H54 (cell line): ENCODE measurements at places on chromosomes 2 and 18.

GRCh38 chr2:108628936-108629335 is 90.3 kb upstream of the RANBP2 start:
- DNase-seq: no peak

GRCh38 chr2:63055226-63056106 is 4.8 kb downstream of the OTX1 start:
- DNase-seq: no peak

GRCh38 chr2:45344071-45344470 is 267.0 kb downstream of the SRBD1 start:
- no peak for DNase-seq

GRCh38 chr2:74768401-74768914 is 65.5 kb upstream of the HK2 start:
- DNase-seq: no peak

DNA sequence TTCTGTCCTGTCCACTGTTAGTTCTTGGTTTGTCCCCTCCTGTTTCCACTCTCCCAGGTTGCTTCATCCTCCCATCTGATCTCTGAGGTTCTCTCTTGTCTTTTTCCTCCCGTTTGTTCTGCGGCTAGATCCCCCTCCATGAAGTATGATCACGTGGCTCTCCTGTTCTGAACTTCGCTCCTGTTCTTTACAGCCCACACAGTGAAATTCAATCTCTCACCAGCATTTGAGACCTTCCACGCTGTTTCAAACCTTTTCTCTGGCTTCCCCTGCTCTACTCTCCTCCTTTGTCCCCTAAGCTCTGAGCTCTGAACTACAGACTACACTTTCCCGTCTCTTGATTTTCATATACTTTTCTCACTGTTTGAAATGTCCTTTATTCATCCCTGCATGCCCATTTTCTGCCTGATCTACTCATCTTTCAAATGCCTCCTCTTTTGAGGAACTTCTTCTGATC is 83.5 kb downstream of the OSBPL6 start:
- no peak for DNase-seq

GRCh38 chr2:96758987-96759386 is 1.7 kb upstream of the CNNM4 start:
- DNase-seq: no peak

- no peak for DNase-seq
These were observed 60.7 kb downstream of the ANKRD62 start for GRCh38 chr18:12154361-12154760.

GRCh38 chr2:135637456-135638087 is 104.1 kb upstream of the UBXN4 start:
- DNase-seq: no peak

DNA sequence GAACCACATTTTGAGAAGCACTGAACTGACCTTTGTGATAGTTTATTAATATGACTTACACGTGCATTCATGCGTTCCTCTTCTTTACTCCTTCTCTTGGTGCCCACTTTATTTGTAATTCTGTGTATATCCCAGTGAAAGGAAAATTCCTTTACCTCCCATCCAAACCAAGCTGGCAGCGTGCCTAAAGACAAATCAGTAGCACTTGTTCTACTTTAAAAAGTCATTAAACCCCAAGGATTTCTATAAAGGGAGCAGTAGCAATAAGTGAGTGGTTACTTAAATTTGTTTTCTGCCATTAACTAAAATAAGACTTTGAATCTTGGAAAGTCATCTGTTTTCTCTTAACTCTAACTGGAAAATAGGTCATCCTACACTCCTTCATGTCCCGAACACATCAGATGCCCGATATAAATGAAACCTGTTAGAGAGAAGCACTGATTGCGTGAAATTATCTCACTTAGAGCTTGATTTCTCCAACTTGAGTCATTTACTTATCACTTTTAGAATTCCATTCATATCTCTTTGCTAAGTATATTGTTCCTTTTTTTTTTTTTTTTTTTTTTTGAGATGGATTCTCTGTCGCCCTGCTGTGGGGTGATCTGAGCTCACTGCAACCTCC is 10.7 kb downstream of the PIK3C3 start:
- no peak for DNase-seq

DNA sequence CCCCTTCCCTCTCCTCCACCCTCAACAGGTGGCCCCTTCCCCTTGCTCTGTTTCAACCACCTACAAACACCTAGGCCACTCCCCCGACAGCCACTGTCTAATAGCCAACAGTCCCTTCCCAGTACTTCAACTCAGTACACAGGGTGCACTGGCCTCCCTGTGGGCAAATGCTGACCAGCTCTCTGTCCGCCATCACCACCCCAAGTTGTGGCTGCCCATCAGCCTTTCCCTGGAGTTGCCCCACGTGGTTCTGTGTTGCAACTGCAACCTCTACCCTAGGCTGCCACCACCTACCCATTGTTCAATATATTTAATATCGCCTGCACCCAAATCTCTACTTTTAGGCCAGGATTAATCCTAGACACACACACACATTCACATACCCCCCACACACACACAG is 173.5 kb downstream of the MREG start:
- DNase-seq: no peak

DNA sequence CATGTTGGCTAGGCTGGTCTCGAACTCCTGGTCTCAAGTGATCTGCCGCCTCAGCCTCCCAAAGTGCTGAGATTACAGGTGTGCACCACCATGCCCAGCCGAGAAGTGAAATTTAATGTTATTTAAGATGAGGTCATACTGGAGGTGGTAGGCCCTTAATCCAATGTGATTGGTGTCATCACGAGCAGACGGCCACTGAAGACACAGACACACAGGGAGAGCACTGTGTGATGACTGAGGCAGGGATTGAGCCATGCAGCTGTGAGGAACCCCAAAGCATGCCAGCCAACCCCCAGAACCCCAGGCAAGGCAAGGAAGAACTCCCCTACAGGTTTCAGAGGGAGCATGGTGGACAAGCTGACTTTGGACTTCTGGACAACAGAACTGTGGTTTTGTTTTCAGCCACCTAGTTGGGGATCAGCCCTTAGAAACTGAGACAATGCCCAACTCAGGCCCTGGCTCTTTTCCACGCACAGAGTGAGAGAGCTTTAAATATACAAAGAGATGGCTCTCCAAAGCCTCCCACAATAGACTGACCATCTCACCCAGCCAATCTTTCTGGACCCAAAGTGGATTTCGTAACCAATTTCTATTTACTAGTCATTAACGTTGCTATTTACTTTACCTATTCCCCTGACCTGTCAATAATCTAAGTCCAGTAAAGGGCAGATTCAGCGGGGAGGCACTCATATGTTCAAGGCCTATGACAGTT is 34.2 kb downstream of the TBC1D8 start:
- DNase-seq: no peak

GRCh38 chr2:219803294-219803693 is 175.9 kb downstream of the SLC4A3 start:
- DNase-seq: peak; percentile 14

GRCh38 chr2:36607947-36608346 is 10.0 kb upstream of the FEZ2 start:
- no peak for DNase-seq

DNA sequence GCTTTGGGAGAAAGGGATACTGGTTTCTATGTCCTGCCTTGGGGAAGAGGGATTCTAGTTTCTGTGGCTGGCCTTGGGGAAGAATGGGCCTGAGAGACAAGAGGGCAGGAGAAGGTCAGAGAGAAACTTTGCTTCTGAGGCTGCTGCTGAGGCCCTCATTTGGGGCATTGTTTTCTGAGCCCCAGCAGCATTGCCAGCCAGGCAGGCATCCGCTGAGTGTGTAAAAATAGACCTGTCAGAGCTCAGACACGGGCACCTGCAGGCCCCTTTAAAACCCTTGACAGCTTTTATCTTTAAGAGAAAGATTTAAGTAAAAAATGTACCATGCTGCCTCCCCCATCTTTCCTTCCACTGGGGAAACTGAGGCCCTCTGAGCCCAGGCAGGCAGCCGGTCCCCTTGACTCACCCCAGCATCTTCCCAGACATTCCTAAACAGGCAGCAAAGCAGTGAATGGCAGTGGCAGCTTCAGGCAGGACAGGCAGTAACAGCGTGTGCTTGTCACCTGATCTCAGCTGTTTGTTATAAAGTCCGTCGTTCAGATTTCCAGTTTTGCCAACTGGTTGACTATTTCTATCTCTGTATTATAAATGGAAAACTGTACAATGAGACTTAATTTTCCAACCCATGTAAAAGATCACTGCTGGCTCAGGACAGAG is 27.6 kb downstream of the MLPH start:
- DNase-seq: no peak

GRCh38 chr2:188993247-188993646 is 19.1 kb downstream of the COL3A1 start:
- no peak for DNase-seq

GRCh38 chr2:26558271-26559043 is 80.5 kb upstream of the OTOF start:
- DNase-seq: no peak

GRCh38 chr18:6521803-6522418 is 107.2 kb upstream of the L3MBTL4 start:
- no peak for DNase-seq

DNA sequence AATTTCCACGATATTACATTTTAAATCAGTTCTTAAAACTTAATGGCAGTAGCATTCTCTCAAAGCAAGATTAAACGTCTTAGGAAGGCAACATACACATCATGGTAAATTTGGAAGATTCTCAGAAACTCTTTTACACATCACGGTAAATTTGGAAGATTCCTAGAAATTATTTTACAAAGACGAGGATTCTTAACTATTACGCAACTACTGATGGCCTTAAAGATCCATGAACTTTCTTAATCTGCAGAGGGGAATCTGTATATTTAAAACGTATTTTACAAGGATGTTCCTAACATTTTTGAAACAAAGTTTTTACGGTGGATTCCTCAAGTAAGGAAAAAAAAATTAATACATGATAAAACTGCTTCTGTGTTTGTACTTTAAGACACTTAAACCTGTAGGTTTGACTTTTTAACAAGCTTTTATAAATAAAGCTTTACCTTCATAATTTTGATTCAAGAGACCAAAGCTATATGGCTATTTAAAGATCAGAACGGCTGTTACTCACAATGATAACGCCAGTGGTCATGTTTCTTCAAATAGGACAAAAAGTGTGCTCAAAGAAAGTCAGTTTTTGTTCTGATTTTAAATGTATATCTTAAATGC is 1.7 kb downstream of the ATF2 start:
- no peak for DNase-seq

GRCh38 chr2:204871231-204871953 is 326.1 kb downstream of the PARD3B start:
- DNase-seq: no peak

- DNase-seq: no peak
These were observed 243.5 kb downstream of the GBX2 start for GRCh38 chr2:235924675-235925063.

DNA sequence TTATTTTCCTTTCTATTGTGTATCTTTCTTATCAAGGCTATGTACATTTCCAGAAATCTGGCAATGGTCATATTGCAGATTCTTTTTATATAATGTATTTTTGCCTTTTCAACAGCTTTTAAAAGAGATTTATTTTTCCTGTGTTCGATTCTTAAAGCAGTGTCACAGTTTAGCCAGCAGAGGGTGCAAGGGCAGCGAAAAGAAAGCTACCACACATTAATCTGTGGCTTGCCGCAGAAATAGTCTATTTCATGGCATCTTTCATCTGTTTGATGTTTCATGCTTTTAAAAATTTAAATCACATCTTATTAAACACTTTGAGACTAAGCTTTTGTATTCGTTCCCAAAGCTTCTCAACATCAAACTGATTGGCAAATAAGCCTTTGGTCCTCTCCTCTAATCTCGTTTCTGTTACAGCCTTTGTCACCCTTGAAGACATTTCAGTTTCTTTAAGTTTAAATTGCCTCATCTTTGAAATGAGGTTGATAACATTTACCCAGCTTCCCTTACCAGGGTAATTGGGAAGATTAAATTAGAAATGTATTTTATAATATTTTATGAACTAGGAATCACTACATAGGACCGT is 73.3 kb downstream of the PIK3C3 start:
- no peak for DNase-seq

GRCh38 chr2:59756150-59756549 is 797.3 kb downstream of the BCL11A start:
- no peak for DNase-seq
